Liver (tissue), 10 donors: ENCODE measurements at places on chromosomes 2 and 18.

DNA sequence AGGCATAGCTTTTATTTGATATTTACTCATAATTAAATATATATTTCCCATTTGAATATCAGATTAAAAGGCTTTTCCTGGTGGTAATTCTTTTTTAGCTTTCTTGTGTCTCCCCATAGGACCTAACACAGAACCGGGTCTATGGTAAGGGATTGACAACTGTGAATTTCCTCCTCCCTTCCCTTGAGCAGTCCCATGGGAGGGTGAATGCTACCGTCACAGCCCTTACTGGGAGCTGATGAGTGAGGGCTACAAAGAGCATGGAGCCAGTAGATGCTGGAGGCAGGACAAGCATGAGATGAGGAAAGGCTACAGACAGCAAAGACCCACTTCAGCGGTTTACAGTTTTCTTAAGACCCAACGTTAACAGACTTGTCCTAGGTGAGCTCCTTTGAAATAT is 170.6 kb upstream of the EPAS1 start:
- peaks cover 3% of the 10 kb centered on the region for H3K4me1 ChIP-seq
- H3K36me3 ChIP-seq: no peaks in the 10 kb centered on the region
- H3K27me3 ChIP-seq: no peaks in the 10 kb centered on the region
- no peak overlapping the region for H3K4me3 ChIP-seq

DNA sequence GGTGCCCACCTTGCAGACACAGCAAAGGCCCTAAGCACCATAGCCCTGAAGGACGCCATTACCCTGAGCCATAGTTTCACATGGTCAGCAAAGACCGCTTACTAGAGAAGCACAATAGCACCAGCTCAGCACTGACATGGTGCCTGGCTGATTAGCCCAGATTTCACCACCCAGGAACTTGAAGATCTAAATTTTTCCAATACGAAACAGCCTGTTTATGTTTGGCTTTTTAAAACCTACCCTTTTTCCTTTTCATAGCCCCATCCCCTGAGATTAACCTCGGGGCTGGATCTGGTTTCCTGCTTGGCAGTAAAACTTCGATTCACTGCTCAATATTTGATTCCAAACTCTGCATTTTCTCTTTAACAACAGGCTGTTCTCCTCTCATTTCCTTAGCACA is 158.5 kb upstream of the PID1 start:
- H3K27me3 ChIP-seq: no peaks in the 10 kb centered on the region
- DNase-seq: no peak
- H3K27ac ChIP-seq: no peak overlapping the region
- H3K4me3 ChIP-seq: no peak overlapping the region
- H3K36me3 ChIP-seq: no peaks in the 10 kb centered on the region

- H3K4me1 ChIP-seq: peaks cover 6% of the 10 kb centered on the region
- H3K27ac ChIP-seq: no peak overlapping the region
- peaks cover 2% of the 10 kb centered on the region for H3K36me3 ChIP-seq
- H3K27me3 ChIP-seq: no peaks in the 10 kb centered on the region
- DNase-seq: no peak
These were observed 60.3 kb downstream of the EHBP1 start for GRCh38 chr2:62765619-62766376.

GRCh38 chr2:153403940-153404339 is 74.6 kb downstream of the RPRM start:
- no peak overlapping the region for H3K4me3 ChIP-seq
- H3K27me3 ChIP-seq: no peaks in the 10 kb centered on the region
- no peak overlapping the region for H3K27ac ChIP-seq
- H3K36me3 ChIP-seq: no peaks in the 10 kb centered on the region
- no peaks in the 10 kb centered on the region for H3K4me1 ChIP-seq
- no peak for DNase-seq

GRCh38 chr18:75548353-75548905 is 120.9 kb upstream of the SMIM21 start:
- no peak for DNase-seq
- H3K4me1 ChIP-seq: no peaks in the 10 kb centered on the region
- no peaks in the 10 kb centered on the region for H3K36me3 ChIP-seq
- H3K27ac ChIP-seq: no peak overlapping the region
- peaks cover 7% of the 10 kb centered on the region for H3K27me3 ChIP-seq

GRCh38 chr18:68288408-68288807 is 426.5 kb downstream of the TMX3 start:
- DNase-seq: no peak
- no peak overlapping the region for H3K4me3 ChIP-seq
- no peaks in the 10 kb centered on the region for H3K27me3 ChIP-seq
- H3K4me1 ChIP-seq: no peaks in the 10 kb centered on the region
- H3K36me3 ChIP-seq: no peaks in the 10 kb centered on the region
- H3K27ac ChIP-seq: no peak overlapping the region

DNA sequence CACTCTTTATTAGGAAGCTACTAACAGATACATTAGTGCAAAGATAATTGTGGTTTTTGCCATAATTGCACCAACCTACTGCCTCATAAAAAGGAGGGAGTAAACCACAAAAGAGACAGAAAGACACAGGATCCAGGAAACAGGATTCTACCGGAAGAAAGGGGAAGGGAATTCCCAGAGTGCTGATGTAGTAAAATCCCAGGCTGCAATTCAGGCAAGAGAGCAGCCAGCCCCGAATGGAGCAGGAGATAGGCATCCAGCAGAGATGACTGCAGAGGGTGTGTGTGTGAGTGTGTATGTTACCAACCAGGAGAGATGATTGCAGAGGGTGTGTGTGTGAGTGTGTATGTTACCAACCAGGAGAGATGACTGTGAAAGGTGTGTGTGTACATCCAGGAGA is 84.4 kb downstream of the KCNS3 start:
- no peak for DNase-seq
- H3K4me3 ChIP-seq: no peak overlapping the region
- no peak overlapping the region for H3K27ac ChIP-seq
- H3K36me3 ChIP-seq: no peaks in the 10 kb centered on the region

DNA sequence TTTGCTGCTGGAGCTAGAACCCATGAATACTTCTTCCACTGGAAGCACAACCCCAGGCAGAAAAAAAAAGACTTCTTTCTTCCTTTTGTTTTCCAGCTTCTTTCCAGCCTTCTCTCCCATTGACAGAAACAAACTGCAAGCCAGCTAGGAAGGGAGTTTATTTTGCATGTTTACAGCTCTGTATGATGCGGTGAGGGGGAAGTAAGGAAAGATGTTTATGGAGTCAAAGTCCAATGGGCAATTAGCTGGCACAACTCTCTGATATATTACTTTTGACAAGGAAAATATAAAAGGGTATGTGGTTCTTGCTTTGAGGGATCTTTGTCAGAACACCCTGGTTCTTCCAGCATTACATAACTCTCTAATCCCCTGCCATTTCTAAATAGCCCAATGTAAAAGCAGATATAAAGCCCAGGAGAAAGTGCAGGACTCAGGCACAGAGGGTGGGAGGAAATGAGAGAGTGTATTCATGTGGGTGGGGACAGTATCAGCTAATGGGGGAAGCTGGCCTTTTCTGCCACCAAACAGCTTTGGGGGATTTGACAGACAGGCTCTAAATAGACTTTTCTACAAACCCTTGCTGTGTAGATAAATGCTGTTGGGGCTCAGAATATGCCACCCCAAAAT is 9.3 kb upstream of the NMS start:
- no peak for DNase-seq
- H3K27ac ChIP-seq: no peak overlapping the region
- H3K36me3 ChIP-seq: no peaks in the 10 kb centered on the region
- no peaks in the 10 kb centered on the region for H3K4me1 ChIP-seq
- H3K27me3 ChIP-seq: no peaks in the 10 kb centered on the region

- H3K27me3 ChIP-seq: no peaks in the 10 kb centered on the region
- no peak overlapping the region for H3K4me3 ChIP-seq
- no peak for DNase-seq
- no peaks in the 10 kb centered on the region for H3K36me3 ChIP-seq
- no peak overlapping the region for H3K27ac ChIP-seq
- peaks cover 5% of the 10 kb centered on the region for H3K4me1 ChIP-seq
These were observed 167.5 kb downstream of the MCFD2 start for GRCh38 chr2:46748121-46748520.

DNA sequence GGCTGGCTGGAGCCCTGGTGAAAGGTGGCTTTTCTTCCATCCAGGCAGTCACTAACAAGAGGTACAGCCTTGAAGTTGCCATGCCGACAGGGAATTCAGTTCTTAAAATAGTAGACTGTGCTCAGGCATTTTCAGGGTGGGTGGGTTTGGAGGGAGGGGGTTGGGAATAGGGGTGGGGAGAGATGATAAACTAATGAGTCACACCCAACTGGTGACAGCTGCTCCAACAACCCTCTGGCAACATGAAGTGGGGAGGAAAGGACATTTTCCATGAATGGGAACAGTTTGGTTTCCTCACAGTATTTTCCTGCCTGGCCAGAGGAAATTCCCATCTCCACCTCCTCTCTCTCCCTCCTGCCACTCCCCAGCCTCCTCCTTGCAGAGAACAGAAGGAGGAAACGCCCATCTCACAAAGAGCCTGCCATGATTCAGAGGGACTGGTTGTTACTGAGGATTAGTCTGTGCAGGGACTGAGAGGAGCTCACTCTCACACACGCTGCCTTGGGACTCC is 113.0 kb upstream of the SLC1A4 start:
- no peaks in the 10 kb centered on the region for H3K27me3 ChIP-seq
- peaks cover 5% of the 10 kb centered on the region for H3K4me1 ChIP-seq
- no peaks in the 10 kb centered on the region for H3K36me3 ChIP-seq
- no peak overlapping the region for H3K4me3 ChIP-seq

DNA sequence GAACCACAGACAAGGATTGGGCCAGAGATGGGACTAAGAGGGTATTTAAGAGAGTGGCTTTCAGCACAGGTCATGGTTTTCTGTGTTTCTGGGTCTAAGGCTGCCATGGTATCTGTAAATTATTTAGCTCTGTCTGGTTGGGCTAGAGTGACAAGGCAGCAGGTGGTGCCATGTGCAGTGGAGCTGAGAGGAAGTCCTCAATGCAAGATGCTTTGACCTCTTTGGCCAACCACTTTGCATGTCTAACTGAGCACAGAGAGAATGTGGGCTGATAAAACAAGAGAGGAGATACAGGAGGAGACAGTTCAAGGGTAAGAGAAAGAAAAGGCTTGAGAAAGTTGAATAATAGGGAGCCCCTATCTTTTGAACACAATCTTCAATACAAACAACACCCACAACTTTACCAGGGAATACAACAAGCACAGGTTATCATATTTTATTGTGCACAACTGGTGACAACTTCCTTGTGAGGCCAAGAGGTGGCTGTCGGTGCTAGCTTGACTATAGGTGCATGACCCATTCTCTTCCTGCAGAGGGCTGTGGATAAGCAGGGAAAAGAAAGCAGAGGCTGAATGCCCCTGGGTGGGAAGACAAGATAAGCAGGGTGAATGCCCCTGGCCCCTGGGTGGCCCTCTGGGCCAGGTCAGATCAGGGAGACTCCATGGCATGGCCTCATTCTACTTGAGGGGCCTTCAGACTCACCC is 12.3 kb downstream of the FLACC1 start:
- DNase-seq: no peak
- H3K27ac ChIP-seq: no peak overlapping the region
- no peaks in the 10 kb centered on the region for H3K27me3 ChIP-seq
- H3K4me3 ChIP-seq: no peak overlapping the region
- H3K4me1 ChIP-seq: no peaks in the 10 kb centered on the region

- H3K27ac ChIP-seq: no peak overlapping the region
- H3K27me3 ChIP-seq: no peaks in the 10 kb centered on the region
- peak overlapping the region; percentile 19 for H3K4me3 ChIP-seq
- peaks cover 6% of the 10 kb centered on the region for H3K4me1 ChIP-seq
- no peaks in the 10 kb centered on the region for H3K36me3 ChIP-seq
These were observed 217.9 kb downstream of the VAPA start for GRCh38 chr18:10131460-10132395.

DNA sequence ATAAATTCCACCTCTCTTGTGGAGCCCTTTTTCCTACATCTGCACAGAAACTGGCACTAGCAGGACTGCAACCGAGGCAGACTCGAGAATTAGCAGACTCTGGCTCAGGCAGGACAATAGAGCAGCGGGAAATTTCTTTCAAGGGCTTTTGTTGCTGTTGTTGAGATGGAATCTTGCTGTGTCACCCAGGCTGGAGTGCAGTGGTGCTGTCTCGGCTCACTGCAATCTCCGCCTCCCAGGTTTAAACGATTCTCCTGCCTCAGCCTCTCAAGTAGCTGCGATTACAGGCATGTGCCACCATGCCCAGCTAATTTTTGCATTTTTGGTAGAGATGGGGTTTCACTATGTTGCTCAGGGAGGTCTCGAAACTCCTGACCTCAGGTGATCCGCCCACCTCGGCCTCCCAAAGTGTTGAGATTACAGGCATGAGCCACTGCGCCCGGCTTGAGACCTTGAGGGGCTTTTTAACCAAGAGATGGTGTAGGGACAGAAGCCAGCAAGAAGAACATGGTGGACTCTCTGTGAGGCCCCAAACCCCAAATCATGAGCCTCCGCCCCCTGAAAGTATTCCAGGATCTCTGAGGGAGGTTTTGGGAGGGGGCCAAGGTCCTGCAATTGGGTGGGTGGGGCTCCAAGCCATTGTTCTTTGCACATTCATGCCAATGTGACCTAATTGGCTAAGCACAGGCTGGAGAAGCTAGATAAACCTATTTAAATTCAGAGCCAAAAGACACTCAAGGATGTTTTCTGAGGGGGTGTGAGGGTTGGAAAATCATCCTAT is 68.4 kb upstream of the MSH2 start:
- H3K36me3 ChIP-seq: no peaks in the 10 kb centered on the region
- no peak for DNase-seq
- H3K4me3 ChIP-seq: no peak overlapping the region
- H3K27me3 ChIP-seq: no peaks in the 10 kb centered on the region

DNA sequence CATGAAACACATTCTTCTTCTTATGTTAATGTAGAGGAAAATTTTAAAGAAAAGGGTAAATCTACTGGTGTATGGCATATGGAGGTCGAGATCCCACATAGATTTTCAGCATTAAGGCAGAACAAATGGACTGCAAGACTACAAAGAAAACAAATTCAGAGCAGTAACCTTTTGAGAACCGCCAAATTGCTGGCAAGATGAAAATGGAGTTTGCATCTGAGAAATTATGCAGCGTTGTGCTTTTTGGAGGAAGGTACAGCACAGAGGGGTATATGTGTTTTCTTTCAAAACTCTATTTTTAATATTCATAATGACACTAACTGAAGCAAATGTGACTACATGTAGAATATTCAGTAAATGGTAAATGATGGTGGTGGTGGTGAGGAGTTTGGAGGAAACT is 59.0 kb upstream of the PARD3B start:
- no peak overlapping the region for H3K27ac ChIP-seq
- H3K27me3 ChIP-seq: no peaks in the 10 kb centered on the region
- H3K4me1 ChIP-seq: peaks cover 9% of the 10 kb centered on the region
- H3K36me3 ChIP-seq: no peaks in the 10 kb centered on the region

GRCh38 chr2:181234487-181234891 is 222.7 kb upstream of the ITGA4 start:
- H3K4me1 ChIP-seq: no peaks in the 10 kb centered on the region
- no peaks in the 10 kb centered on the region for H3K27me3 ChIP-seq
- no peak overlapping the region for H3K4me3 ChIP-seq
- H3K36me3 ChIP-seq: no peaks in the 10 kb centered on the region
- no peak overlapping the region for H3K27ac ChIP-seq
- no peak for DNase-seq
